ENCODE measurements at places on chromosomes 2 and 18.

DNA sequence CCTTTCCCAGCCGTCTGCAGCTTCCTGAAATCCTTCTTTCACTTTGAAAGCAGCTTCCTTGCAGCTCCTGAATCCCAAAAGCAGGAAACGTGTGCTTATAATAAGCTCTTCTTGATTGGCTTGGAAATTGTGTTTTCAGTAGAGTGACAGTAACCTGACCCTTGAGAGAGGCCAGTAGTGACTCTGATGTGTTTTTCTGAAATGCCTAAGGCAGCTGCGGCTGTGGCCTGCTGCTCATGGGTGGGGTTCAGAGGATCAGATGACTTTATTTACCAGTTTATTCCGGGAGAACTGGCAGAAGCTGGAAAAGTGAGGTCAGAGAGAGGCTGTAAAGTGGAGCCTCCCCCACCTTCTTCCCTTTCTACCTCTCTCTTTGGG, 31.9 kb upstream of the RPIA start:
- DNase-seq = no peak

DNA sequence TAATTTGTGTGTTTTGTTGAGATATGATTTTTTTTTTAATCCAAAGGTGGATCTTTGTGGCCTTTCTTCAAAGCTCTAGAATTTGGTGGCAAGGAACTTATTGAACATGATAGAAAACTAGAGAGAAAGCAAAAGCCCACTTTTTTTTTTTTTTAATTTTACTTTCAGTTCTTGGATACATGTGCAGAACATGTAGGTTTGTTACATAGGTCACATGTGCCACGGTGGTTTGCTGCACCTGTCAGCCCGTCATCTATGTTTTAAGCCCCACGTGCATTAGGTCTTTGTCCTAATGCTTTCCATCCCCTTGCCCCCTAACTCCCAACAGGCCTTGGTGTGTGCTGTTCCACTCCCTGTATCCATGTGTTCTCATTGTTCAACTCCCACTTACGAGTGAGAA, 135.9 kb downstream of the RHBDD1 start:
- DNase-seq = no peak

DNA sequence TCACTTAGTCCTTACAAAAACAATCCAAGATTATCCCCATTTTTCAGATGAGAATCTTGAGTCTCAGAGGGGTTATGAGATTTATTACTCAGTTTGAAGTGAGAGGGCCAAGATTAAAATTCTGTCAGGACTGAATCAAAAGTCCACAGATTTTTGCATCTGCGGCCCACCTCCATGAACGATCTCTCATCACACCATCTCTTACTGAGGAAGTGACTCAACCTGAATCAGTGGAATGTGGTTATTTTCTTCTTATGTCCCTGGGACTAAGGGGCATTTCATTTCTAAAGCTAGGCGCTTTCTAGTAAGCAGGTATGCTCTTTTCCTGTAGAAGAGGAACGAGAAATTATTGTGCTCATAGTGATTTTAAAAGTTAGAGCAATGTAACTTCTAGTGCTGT, 360.3 kb upstream of the SPHKAP start:
- no peak for DNase-seq

- DNase-seq = no peak
Measured at GRCh38 chr18:44516450-44516849, 164.2 kb upstream of the SETBP1 start.

- no peak for DNase-seq
Measured at GRCh38 chr2:174023591-174024523, 58.7 kb upstream of the SP3 start.

DNA sequence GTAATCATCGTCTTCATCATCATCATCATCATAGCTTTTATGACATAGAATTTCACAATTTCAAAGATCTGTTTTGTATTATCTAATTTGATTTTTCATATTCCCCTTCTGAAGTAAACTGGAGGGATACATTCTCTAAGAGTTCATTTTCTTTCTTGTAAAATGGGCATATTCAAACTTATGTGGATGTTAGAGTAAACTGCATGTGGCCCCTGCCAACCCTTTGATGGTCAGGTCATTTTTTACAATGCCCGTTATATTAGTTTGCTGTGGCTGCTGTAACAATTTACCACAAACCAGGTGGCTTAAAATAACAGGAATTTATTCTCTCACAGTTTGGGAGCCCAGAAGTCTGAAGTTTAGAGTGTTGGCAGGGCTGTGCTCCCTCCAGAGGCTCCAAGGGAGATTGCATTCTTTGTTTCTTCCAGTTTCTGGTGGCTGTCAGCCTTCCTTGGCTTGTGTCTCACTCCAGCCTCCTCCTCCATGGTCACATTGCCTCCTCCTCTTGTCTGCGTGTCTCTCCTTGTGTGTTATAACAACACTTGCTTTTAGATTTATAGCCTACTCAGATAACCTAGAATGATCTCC, 127.5 kb upstream of the MMADHC start:
- no peak for DNase-seq

DNA sequence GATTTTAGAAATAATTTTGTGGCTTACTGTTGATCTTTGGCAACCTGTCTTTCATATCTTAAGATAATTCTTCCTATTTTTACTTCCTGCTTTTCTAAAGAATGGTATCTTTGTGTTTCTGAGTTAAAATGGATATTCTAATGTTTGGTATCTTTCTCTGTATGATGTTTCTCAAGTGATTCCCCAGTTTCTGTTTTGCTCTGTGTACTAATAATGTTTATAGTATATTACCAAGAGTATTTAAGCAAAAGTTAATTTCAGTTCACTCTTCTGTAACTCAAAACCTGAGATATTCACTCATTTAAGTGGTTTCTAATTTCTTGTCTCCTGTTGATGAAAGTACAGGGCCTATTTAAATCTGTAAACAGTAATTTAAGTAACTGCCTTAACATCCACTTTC, 58.3 kb downstream of the CCDC150 start:
- DNase-seq = no peak

DNA sequence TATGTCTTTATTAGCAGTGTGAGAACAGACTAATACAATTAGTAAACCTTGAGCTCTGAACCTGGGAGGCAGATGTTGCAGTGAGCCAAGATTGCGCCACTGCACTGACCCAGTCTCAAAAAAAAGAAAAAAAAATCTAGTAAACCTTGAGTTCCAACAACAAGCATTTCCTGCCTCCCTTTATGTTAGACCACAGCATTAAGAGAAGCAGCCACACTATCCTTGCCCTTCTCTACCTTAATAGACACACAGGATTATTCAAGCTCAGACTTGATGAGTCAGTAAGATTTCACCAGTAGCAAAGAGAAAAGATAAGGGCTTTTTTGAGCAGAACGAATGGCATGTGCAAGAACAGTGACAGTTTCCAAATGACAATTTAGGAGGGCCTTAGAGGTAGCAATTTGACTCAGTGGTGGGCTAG, 18.0 kb upstream of the GLS start:
- no peak for DNase-seq

DNA sequence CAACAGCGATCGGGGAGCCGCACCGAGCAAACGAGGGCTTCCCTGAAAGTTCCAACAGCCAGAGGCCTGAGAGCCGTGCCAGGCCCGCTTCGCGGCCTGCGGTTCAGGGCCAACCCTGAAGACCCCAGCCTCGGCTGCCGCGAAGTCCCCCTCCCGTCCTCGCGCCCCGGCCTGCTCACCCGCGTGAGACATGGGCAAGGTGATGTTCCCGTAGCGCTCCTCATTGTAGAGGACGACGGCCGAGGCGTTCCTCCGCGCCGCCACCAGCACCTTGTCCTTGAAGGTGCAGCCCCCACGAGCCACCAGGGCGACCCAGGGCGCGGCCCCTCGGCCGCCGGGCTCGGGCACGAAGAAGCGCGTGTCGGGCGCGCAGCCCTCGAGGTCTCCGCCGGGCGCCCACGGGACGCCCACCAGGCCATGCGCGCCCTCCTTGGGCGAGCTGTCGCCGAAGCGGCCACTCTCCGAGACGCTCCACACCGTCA, 510 bp downstream of the RNF149 start:
- no peak for DNase-seq

DNA sequence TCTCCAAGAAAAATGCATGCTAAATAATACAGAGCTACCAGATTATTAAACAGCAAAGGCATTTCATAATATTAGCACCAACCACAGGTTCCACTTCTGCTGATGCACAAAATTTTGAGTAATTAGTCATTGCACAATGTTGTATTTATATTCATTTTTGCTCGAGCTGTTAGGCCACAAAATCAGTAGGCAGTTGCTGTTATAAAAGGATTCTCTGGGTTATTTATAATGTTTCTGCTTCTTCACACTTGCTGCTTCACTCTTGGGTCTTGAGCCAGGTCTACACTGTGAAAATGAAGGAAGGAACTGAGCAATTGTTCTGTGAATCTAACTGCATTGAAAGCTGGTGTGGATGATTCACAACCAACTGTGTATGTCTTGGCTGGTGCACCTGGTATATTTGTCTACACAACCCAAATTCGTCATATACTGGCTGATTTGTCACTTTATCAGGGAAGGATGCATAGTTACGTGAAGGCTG, 38.3 kb downstream of the MRPL33 start:
- no peak for DNase-seq

DNA sequence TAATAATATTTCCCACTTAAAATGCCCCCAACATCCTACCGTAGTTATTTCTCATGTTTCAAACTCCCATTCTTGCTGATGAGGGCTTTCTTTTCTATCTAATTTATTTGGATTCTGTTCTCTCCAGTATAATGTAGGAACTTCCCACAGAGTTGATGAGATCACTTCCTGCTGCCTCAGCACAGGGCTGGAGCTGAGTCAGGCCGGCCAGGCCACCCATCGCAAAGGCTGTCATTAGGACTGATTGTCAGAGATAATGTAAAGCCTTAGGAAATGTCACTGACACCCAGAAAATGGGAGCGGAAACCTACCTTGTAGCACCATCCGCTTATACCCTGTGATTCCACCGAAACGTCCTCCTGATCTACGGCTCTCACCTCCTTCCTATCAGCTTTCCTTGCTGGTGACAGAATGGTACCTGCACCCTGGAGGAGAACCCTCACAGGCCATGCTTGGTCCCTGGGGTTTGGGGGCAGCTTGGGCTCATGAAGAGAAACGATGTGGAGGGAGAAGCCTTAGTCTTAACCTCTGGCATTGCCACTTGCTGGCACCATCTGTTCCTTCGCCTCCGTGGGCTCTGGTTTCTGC, 672.8 kb upstream of the ID2 start:
- DNase-seq = no peak

DNA sequence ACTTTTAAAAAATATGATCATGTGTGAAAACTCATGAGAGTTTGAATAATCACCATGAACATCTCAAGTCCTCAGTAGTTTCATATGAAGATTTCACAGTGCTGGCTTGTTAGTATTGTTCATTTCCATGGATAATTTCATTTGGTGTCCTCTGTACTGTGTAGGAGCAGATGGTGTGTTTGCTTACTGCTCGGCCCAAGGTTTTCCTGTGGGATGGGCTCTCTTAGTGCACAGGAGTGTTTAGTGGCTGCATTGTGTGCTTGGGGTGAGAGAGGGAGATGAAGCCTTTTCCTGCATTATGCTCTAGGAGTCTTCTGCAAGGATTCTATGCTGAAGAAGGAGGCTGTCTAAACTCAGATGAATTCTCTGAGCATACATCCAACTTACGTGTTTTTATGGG, 270.6 kb downstream of the SOCS6 start:
- no peak for DNase-seq
